ENCODE measurements at places on chromosomes 2 and 18.
A peak's percentile ranks its signal among the peaks of the same experiment; 100 is the strongest.

GRCh38 chr2:57965219-57965618, 81.4 kb upstream of the VRK2 start:
- DNase-seq: no peak

- DNase-seq: no peak
These were observed 26.5 kb downstream of the CRACDL start for GRCh38 chr2:98909317-98910211.

DNA sequence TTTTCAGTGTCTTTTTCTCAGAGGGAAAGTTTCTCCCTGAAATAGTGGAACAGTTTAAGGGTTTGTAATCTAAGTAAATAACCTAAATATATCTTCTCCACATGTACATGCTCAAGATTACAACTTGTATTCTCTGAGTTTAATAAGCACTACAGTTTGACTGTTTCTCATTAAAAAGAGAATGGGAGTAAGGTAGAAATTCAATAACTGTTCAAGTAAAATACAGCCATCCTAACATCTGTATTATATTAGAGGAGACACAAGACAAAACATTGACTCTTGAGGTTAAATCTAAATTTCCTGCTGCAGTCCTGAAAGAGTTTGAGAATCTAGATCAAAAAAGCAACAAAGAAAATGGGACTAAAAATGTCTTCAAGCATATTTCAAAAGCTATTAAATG, 73.0 kb upstream of the ZNF397 start:
- no peak for DNase-seq

- DNase-seq: no peak
These were observed 364.5 kb upstream of the RGPD4 start for GRCh38 chr2:107462181-107462580.

GRCh38 chr2:238942726-238943300, 94.9 kb downstream of the TWIST2 start:
- no peak for DNase-seq

DNA sequence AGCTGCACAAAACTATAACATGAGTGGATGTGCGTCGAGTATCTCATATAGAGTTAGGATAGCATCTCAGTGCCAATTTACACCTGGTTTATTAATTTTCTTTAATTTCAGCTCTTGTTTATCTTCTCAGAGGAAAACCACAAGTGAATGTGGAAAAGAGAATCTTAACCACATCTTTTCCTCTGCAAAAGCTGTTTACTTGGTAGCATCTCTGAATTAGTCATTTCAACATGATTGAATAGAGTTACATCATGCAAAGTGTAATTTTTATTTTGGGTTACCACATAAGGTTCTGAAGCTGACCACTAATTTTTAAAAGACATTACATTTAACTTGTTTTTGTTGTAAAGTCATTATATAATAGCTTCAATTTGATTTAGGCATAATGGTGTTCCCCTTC, 83.8 kb upstream of the FAM237A start:
- peak; percentile 35 for DNase-seq

DNA sequence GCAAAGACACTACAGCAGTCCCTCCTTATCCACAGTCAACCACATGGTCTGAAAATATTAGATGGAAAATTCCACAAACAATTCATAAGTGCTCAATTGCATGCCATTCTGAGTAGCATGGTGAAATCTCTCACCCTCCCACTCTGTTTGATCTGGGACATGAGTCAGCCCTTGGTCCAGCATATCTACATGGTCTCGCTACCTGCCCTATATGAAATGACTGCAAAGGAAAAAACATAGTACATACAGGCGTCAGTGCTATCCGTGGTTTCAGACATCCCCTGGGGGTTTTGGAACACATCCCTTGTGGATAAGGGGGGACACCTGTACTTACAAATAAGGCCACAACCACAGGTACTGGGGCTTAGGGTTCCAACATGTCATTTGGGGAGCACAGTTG, 73.7 kb downstream of the CABLES1 start:
- no peak for DNase-seq

DNA sequence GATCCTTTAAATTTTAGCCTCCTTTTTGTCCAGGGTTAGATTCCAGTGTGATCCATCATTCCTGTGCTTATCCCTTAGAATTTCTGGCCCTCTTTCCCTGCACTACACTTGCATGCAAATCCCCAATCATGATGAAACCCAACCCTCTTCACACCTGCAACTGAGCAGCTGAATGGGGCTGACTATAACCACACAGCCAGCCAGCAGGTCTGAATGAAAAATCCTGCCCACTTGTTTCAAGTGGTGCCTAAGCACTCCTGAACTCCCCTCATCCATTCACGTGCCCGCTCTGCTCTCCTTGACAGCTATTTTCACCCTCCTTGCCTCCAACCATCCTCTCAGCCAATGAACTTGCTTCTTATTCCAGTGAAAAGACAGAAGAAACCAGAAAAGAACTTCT, 80.5 kb upstream of the AFF3 start:
- no peak for DNase-seq

GRCh38 chr2:49619804-49620203, 465.5 kb upstream of the FSHR start:
- no peak for DNase-seq

GRCh38 chr2:181589779-181590178, 67.1 kb downstream of the CERKL start:
- DNase-seq: no peak

DNA sequence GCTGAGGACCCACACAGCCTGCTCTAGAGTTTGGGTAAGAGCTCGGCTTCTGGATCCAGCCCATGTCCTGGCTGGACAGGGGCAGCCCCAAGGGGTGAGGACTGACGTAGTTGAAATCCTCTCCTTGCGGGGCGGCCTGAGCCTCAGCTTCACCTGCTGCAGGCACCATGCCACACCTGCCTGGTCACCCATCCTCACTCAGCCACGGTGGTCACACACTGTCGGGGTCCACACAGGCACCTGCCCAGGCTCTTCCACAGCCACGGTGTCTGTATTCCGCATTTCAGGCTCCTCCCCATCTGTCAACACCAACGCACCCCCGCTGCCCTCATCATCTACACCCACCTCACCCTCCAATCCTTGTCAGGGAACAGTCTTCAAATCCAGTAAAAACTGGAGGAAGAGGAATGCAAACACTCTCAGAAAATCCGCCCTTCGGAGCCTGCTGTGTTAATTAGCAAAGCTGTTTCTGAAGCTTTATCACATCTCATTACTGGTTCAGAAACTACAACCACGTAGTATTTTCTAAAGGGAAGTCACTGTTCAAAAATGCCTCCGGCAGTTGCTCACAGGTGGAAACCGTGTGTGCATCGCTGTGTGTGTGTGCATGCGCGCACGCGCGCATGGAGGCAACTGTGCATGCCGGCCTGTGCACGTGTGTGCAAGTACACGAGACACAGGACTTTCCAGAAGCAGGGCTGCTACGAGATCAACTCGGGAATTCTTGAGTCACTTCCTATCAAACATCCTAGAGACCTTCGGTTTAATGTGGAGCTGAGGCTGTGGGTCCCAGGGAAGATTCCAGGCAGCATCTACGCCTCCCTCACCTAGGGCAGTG, 38.2 kb downstream of the SLC66A2 start:
- DNase-seq: no peak

DNA sequence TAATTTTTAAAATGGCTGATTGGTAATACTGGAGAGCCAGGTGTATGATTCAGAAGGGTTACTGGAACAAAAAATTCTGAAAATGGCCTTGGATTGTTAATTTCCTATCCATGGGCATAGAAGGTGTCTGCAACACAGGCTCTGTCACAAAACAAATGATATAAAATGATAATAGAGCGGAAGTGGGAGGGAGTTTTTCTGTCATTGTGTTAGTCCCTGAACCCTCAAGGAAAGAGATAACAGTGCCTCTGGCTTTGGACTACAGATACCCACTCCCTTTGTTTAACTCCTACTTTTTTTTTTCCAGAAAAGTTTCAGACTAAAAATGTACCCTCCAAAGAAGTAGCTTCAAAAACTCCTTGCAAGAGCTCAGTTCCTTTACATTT, 28.0 kb upstream of the YES1 start:
- no peak for DNase-seq

GRCh38 chr2:236512902-236513435, 56.7 kb upstream of the ACKR3 start:
- DNase-seq: no peak

GRCh38 chr18:9275890-9276289, 58.7 kb upstream of the TWSG1 start:
- DNase-seq: no peak

- DNase-seq: no peak
These were observed 6.7 kb upstream of the SDC1 start for GRCh38 chr2:20231598-20232026.

DNA sequence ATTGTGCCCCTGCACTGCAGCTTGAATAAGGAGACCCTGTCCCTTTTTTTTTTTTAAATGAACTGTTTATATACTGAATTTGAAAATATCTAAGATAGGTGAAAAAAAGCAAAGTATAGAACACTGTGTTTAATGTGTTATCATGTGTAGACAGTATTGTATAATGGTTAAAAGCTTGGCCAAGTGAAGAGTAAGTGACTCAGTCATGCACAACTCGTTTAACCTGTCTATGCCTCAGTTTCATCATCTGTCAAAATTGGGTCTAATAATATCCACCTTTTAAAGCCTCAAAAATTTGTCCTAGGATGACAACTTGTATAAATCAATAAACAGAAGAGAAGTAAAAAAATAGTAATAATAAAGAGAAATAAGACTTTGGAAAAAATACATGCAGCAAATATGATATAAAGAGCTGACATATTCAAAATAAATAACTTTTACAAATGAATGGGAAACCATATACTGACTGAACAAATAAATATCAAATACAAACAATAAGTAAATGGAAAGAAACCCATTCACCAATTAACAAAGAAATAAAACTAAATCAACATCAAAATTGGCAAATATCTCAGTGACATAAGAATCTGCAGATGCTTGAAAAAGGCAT, 113.7 kb downstream of the C2orf74 start:
- no peak for DNase-seq

DNA sequence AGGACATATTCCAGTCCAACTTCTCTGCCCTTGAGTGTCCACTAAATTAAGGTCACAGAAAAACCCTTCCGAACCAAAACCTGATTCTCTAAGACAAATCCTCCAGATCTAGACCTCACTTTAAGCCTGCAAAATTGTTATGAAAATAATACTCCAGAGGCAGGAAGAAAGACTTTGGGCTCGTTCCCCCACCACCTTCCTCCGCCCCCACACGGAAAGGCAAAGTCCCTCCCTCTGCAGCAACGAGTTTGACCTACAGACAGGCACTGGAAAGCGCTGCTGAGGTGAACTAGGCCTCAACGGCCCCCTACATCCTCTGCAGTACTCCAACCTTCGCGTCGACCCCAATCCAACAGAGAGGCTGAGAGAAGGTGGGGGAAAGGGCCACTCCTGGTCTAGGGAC, 808 bp downstream of the ATP5MC3 start:
- no peak for DNase-seq

DNA sequence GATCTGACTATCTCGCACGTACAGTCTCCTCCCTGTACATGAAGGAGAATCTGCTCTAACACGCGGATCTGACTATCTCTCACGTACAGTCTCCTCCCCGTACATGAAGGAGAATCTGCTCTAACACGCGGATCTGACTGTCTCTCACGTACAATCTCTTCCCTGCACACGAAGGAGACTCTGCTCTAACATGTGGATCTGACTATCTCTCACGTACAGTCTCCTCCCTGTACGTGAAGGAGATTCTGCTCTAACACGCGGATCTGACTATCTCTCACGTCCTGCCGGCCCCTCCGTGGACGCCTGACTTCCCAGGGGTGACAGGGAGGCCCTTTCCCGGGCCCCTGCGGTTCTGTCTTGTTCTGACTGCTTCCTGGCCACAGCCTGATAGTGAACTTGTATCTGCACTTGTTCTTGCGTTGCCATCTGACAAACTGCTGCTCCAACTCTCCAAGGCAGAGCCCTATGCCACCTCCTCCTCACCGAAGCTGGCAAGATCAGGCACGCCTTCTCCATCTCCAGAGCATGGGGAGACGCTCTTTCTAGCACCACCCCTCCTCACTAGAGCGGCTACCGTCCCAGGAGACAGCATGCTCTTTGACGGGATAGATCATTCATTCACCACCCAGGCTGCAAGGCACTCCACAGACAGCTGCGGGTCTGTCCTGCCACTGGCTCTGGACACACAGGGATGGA, 238.6 kb downstream of the TWIST2 start:
- no peak for DNase-seq

- no peak for DNase-seq
These were observed 98.3 kb downstream of the FMNL2 start for GRCh38 chr2:152433289-152433688.

DNA sequence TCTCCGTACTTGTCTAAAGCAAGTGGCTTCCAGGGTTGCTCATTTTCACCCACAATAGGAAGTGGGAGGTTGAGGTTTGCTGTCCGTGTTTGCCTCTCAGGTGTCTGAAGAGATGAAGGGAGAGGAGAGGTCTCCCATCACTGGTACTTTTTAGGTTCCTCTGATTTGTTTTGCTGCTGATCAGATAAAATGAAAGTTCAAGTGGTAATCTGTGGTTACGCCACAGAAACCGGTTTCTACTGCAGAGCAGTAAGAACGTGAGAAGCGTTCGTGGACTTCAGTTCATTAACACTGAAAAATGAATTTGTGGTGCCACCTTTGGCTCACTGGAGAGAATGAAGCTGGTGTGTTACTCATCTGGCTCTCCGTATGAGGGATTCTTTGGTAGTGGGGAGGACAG, 118.2 kb downstream of the GBX2 start:
- DNase-seq: no peak

- no peak for DNase-seq
These were observed 80.8 kb downstream of the EHD3 start for GRCh38 chr2:31314761-31315160.

DNA sequence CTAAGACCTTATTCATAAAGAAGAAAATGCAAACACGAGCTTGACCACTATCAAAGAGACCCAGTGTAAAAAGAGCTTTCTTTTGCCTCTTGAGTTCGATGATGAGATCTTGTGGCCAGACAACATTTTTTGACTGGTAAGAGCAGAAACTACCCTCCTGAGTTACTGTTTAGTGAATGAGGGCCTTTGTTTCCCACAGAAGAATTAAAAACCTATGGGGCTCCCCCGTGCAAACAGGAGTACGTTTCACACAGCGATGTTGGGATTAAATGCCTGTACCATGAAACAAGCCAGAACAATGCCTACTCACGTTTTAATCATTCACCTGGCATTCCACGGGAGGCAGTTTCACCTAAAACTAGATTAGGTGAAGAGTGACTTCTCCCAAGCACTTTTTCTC, 36.0 kb downstream of the MYCN start:
- DNase-seq: no peak

GRCh38 chr2:122884889-122885288, 1129.4 kb downstream of the TSN start:
- no peak for DNase-seq

GRCh38 chr18:8525692-8526091, 83.5 kb upstream of the RAB12 start:
- DNase-seq: no peak

GRCh38 chr2:238099714-238100048, 459 bp upstream of the ESPNL start:
- DNase-seq: no peak

GRCh38 chr2:187360286-187360685, 87.8 kb downstream of the CALCRL start:
- no peak for DNase-seq

- DNase-seq: no peak
These were observed 36.6 kb downstream of the PHLPP1 start for GRCh38 chr18:62751977-62752376.

All from AG09309 (cell line).